Aorta (tissue), 5 donors: ENCODE measurements at places on chromosomes 12 and 14. TPM values are rescaled to one million over a fixed set of nuclear protein-coding genes. Genes with fewer than 3 reads are reported as not detected.

Gene MTRFR
- 8.6 TPM for total RNA-seq

Gene RD3L
- total RNA-seq: not detected

Gene RTL1
- total RNA-seq: not detected

Gene NFATC4
- total RNA-seq: 121 TPM

Gene GPR132
- total RNA-seq: 2.9 TPM

Gene KRT85
- total RNA-seq: not detected

Gene CCDC60
- not detected for total RNA-seq

Gene ANKS1B
- 30.0 TPM for total RNA-seq

Gene SIX6
- total RNA-seq: not detected

Gene AKAP3
- 1.4 TPM for total RNA-seq

Gene STXBP6
- 1.8 TPM for total RNA-seq

Gene PLEKHG7
- total RNA-seq: not detected

Gene TMEM132D
- not detected for total RNA-seq

Gene ABCD2
- 0.75 TPM for total RNA-seq

Gene CLEC7A
- total RNA-seq: 25.8 TPM

Gene RASSF9
- 6.5 TPM for total RNA-seq

Gene RBP5
- 6.3 TPM for total RNA-seq

Gene OR6C70
- not detected for total RNA-seq

Gene ACTR6
- 21.4 TPM for total RNA-seq

Gene RHOJ
- total RNA-seq: 31.3 TPM

Gene PGF
- 29.1 TPM for total RNA-seq

Gene GUCY2C
- not detected for total RNA-seq

Gene DEPDC4
- total RNA-seq: 0.29 TPM

Gene OAS2
- total RNA-seq: 12.6 TPM

Gene PROX2
- total RNA-seq: not detected

Gene CCDC177
- not detected for total RNA-seq

Gene RNASE2
- 4.5 TPM for total RNA-seq

Gene OR4E1
- not detected for total RNA-seq

Gene TAS2R46
- 3.9 TPM for total RNA-seq

Gene TSPAN19
- total RNA-seq: not detected

Gene PFDN5
- total RNA-seq: 452 TPM

Gene SYT1
- 1.5 TPM for total RNA-seq

Gene ADAM21
- total RNA-seq: 0.24 TPM

Gene PDE3A
- total RNA-seq: 99.3 TPM

Gene COX8C
- total RNA-seq: not detected

Gene TAS2R7
- total RNA-seq: not detected

Gene CLEC12A
- 3.0 TPM for total RNA-seq

Gene CCDC38
- not detected for total RNA-seq

Gene STYK1
- total RNA-seq: 1.2 TPM

Gene ASB2
- 53.3 TPM for total RNA-seq

Gene JPH4
- total RNA-seq: 1.7 TPM

Gene RNASE3
- not detected for total RNA-seq

Gene CLEC9A
- total RNA-seq: 0.42 TPM

Gene CLEC14A
- total RNA-seq: 36.8 TPM

Gene GALNT6
- total RNA-seq: 5.5 TPM

Gene KLRB1
- 1.6 TPM for total RNA-seq

Gene SIX1
- total RNA-seq: 2.2 TPM

Gene KRT7
- total RNA-seq: 8.7 TPM

Gene ETFBKMT
- total RNA-seq: 2.8 TPM
